ENCODE measurements at places on chromosomes 1 and 21.

- no peak for DNase-seq
Observed at GRCh38 chr1:226318471-226318870, 9.5 kb upstream of the LIN9 start.

DNA sequence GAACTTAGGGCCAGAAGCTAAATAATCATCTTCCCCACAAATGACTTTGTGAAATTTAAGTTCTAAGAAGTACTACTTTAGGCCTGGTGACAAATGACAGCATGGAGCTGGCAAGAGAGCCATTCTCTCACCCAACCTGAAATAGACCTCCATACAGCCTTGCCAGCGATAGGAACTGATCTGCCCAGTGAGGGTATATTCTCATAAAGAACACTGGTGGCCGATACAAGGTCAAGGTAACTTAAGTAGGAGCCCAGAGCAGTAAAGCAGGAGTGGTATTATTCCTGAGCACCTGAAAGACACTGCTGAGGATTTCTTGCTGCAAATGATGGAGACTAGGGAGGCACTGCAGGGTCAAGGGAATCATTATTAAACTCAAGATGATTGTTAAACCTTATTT lies 2.6 kb upstream of the TTLL7 start:
- no peak for DNase-seq

- DNase-seq = no peak
Observed at GRCh38 chr1:3868464-3869006, 11.3 kb downstream of the DFFB start.

- DNase-seq = no peak
Observed at GRCh38 chr21:16377857-16378256, 648.1 kb downstream of the USP25 start.

DNA sequence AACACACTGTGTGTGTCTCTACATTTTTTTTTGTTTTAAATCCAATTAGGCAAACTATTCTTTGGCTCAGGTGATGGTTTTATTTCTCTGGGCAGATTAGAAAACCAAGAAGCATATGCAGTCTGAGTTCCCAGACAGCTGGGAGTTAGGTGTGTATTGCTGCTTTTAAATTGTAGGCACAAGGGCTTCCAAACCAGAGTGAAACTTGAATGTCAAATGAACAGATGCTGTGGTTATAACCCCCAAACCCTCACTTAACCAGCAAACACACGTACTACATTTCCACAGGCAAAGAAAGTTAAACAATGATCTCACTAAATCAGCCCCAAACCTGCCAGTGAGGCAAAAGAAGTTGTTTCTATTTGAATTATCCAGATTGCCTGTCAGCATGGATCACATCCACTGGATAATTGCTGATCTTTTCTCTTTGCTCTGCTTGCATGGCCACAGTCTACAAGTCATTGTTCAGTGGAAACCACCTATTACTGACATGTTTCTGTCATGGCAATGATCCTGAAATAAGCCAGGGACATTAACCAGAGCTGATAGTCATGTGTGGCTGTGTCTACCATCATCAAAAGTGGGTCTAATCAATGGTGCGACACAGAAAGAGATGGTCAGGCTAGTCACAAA lies 576.5 kb upstream of the PLXNA2 start:
- no peak for DNase-seq

DNA sequence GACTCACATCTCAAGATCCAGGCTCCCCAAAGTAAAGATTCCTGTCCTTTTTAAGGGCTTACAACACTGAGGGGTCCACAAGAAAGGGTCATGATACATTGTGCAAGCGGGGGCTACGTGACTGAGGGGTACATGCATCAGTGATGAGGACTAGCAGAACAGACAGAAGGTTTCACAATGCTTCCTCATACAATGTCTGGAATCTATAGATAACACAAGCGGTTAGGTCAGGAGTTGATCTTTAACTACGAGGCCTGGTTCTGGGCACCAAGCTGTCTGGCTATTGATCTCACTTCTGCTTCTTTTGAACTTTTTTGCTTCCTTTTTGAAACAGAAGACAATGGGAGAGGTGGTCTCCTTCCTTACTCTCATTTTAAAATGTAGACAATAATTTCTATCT lies 718.6 kb downstream of the AMY1C start:
- DNase-seq = no peak

GRCh38 chr1:201870397-201870796 lies 18.3 kb upstream of the SHISA4 start:
- DNase-seq = no peak

DNA sequence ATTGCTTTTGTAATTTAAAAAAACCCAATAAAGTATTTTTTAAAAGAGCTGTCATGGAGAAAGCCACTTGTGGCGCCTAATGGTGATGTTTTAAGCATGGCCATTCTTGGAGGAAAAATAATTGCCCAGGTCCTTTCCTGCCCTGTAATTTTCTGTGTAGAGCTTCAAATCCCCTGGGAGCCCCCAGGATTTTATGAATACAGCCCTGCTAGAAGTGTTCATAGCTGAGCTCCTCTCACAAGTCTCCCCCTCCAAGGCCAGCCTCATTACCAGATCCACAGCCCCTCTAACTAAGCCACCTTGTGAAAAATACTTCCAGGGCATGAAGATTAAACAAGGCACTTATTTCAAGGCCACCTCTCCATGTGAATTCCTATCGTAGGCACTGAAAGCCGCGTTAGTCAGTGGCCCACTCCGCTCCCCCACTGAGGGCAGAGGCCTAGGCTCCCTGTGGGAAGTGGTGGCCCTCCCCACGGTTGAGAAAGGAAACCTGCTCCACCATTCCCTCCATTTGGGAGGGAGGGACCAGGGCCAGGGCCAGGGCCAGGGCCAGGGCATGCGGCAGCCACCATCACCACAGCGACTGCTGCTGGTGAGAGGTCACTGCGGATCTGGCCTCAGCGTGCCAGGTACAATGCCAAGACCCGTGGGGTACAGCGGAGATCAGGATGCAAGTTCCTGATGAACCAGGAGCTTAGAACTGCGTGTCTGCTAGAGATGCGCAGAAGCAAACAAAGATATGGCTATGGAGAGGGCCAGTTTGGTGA lies 83.1 kb downstream of the KCNN3 start:
- no peak for DNase-seq

DNA sequence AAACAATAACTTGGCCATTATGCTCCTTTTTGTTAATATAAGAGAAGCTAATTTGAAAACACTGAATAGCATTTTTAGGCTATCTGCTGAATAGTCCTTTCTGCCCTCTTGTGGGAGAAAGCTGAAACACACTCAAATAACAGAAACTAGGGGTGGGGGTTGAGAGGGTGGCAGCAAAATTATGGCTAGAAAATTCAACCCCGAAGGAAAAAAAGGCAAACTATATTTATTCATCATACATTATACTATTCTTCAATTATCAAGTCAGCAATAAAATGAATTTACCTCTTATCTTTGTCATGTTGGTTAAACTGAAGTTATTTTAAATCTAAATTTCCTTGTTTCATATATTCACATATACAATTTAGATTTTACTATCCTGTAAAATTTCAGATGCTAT lies 255.9 kb downstream of the FAF1 start:
- DNase-seq = peak; percentile 70

DNA sequence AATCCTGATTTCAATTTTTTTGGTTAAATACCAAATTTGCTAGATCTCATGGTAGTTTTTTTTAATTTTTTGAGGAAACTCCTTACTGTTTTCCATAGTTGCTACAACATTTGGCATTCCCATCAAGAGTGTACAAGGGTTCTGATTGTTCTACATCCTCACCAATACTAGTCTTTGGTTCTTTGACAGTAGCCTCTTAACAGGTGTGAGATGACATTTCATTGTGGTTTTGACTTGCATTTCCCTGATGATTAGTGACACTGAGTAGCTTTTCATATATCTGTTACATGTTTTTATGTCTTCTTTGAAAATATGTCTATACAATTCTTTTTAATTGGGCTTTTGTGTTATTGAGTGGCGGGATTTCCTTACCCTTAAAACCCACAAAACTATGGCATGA lies 20.9 kb upstream of the RGS13 start:
- DNase-seq = no peak

- DNase-seq = no peak
Observed at GRCh38 chr1:247857069-247857984, at the start of gene TRIM58. Gene TRIM58 (plus strand): TSS chr1:247857187. CDS start chr1:247857247, 60 bp downstream.

GRCh38 chr1:245765230-245766000 lies 610.6 kb downstream of the KIF26B start:
- DNase-seq = peak; percentile 24

GRCh38 chr1:62439652-62440371 lies 3.0 kb downstream of the USP1 start:
- DNase-seq = peak; percentile 20

- no peak for DNase-seq
Observed at GRCh38 chr21:36915014-36915695, 51.3 kb downstream of the HLCS start.

DNA sequence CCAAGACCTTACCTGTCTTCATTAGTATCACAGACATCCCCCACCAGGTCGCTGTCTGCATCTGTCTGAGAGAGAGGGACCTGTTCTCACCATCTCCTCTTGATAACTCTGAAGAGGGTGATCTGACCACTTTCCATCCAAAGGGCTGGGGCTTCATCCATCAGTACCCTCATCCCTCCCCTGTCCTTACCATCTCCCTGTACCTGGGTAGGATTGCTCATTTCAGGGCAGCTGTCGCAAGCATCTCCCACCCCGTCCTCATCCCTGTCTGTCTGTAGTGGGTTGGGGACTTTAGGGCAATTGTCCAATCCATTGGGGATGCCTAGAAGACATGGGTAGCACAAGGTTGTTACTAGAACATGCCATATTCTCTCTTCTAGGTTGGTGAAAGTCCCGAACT lies 7.9 kb downstream of the THBS3 start:
- no peak for DNase-seq

DNA sequence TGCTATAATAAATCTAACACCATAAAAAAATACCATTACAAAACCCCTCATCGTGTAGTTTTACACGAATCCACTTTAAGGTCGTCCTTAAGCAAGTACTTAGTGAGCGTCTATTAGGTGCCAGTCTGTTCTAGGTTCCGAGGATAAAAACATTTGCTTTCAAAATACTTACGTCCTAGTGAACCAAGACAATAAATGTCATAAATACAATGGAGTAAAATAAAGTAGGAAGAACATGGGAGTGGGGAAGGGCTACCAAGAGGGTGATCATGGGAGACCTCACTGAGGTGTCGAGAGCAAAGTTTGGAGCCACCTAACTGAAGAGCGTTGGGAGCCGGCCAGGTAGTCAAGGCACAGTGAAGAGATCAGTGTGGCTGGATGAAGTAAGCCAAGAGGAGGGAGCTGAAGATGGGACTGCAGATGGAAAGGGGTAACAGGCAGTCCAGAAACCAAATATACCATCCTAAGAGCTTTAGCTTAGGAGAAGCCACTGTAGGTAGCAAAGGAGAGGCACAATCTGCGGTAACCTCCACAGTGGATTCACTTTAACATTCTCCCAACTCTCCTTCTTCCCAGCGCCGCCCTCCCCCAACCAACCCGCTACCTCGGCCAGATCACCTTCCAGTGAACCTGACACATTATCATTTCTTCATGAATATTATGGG lies 684 bp downstream of the LTN1 start:
- DNase-seq = no peak

GRCh38 chr1:226946841-226947240 lies 6.7 kb downstream of the COQ8A start:
- DNase-seq = no peak

DNA sequence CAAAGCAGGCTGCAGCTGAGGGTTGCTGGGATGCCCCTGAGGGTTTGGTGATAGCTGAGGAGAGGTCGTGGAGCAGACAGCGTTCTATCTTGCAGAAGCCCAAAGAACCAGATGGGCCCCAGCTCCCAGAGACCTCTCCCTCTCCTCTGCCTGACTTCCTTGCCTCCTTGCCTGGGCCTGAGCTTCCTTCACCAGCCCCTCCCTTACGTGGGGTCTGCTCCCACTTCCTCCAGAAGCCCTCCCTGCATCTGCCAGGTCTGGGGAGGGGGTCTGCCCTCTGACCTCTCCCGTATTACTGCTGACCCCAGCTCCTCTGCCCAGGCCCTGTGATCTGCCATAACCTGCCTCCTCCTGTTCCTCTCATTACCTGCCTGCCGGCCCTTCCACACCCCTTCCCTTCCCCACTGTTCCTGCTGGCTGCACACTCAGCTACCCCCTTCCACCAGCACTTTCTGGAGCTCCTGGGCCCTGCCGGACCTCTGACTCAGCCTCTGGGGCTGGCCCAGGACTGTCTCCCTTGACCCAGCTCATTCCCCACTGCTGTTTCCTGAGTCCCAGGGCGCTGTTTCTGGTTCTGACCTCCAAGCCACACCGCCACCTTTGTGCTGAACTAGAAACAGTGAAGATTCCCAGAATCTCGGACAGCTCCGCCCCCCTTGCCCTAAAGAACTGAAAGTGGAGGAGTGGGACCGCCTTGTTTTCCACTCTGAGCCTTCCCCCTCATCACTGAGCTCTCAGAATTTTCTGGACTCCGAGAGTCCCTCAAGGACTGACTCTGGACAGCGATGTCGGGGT lies 237.7 kb upstream of the C1orf174 start:
- DNase-seq = no peak

All from GM03348 (cell line).